ENCODE measurements at places on chromosomes 4 and X. TPM values are rescaled to one million over a fixed set of nuclear protein-coding genes. Genes with fewer than 3 reads are reported as not detected.

GRCh38 chrX:137352101-137352660 is 213.7 kb upstream of the ZIC3 start:
- DNase-seq: no peak

DNA sequence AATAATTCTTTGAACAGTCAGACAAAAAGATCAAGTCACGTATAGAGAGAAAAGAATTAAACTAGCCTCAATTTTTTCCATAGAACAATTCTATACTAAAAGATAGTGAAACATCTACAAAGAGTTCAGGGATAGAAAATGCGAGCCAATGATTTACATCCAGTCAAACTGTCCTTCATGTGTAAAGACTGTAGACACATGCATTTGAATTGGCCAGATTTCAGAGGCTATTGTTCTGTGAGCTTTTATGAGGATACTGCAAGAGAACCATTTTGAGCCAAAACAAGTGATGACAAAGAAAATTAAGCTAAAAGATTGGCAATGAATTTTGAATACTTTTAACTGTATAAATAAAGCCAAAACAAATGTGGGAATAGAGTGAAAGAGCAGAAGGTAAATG is 1230.3 kb downstream of the RPA4 start:
- no peak for DNase-seq

DNA sequence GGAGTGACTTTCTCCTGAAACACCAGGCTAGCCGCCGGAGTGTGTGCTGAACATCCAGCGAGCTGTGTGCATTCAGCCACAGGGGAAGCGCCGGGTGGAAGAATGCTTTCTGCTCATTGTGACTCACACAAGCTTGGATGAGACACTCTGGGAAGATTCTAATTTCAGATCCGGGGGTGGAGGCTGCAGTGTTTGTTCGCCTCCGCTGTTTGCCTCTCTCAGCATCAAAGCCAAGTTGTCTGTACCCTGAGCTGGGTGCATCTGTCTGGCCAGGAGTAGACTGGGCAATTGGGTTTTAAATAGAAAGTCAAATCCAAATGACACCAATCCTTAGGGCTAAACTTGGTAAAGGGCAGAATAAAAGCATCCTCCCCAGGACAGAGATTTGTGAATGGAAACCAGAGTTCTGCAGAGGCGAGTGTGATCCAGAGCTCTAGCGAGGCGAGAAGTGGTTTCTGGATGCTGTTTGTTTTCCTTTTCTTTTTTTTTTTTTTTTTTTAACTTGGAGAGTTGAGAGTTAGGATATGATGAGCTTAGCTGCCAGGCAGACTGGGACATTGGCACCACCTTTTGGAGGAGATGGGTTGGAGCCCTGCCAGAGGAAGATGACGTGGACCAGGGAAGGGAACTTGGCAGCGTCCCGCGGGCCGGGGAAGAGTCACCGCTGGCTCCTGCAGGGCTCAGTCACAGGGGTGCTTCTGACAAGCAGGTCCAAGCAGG is 196.0 kb upstream of the PSAPL1 start:
- no peak for DNase-seq

GRCh38 chr4:19880206-19880605 is 371.5 kb upstream of the SLIT2 start:
- DNase-seq: no peak

- no peak for DNase-seq
Measured at GRCh38 chrX:123185721-123186120, 1.6 kb downstream of the GRIA3 start.

GRCh38 chrX:46576458-46576857 is 2.9 kb downstream of the CHST7 start:
- DNase-seq: no peak

GRCh38 chr4:47391256-47391655 is 72.2 kb downstream of the COMMD8 start:
- DNase-seq: no peak

DNA sequence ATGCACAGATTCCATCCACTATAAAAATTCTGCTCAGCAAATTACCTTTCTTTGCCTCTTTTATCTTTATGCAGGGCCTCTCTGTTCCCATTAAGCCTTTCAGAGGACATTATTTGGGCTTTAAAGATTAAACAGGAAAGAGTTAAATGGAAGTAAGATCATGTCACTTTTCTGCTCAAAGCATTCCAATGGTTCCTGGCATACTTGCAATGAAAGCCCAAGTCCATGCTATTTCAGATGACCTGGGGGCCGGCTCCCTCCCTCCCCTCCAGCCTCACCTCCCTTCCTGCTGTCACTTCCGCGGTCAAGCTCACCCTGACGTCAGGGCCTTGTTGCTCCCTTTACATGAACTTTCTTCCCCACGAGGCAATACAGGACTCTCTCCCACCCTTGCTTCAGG is 125.5 kb downstream of the C4orf51 start:
- DNase-seq: no peak

SRPX2 gene
- 11.4 TPM for polyA plus RNA-seq

- DNase-seq: no peak
Measured at GRCh38 chrX:153409414-153410101, 1.7 kb upstream of the ZFP92 start.

DNA sequence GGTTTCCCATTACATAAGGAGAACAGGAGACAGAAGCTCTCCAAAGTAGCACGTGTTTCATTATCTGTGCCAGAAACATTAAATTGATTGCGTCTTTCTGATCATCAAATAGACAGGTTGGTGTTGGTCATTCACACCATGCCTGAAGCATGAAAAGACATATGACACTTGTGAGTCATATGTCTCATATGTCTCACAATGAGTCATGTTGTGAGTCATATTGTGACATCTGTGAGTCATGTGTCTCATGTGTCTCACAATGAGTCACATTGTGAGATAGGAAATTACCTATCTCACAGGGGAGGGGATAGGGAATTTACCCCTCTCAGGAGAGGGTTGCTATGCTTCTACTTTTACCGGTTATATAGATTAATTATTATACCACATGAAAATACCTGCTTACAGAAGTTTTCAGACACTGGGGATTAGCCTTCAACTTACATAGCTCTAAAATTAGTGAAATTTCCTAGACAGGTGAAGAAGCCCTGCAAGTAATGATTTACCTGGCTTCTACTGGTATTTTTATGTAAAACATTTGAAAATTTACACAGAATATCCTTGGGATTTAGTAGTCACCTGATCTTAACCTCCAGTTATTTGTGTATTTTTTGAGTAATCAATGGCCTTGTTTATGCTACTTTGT is 80.8 kb downstream of the NPFFR2 start:
- no peak for DNase-seq

- DNase-seq: no peak
Measured at GRCh38 chrX:19790829-19791228, 96.6 kb downstream of the SH3KBP1 start.

GRCh38 chrX:43822014-43822413 is 60.2 kb downstream of the MAOB start:
- DNase-seq: no peak

PPEF1 gene
- 1.0 TPM for polyA plus RNA-seq

GRCh38 chr4:28279249-28279648 is 1418.6 kb downstream of the STIM2 start:
- no peak for DNase-seq

GPC4 gene
- polyA plus RNA-seq: 24.0 TPM

GPRIN3 gene
- polyA plus RNA-seq: 7.5 TPM

DNA sequence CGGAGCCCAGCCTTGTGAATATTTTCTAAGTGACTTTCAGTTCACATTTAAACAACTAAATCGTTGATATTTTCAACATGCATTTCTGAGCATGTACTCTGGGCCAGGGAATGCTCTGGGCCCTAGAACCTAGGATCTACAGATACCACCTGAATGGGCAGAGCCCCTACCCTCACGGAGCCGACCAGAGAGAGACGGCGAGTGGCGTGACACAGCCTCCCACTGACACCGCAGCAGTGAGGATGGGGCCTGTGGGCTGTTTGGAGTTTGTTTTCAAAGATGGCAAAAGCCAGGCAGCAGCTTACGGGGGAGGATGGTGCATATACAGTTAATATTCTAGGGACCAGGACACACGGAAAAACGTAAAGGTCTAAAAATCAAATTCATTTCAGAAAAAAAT is 17.7 kb downstream of the NELFA start:
- DNase-seq: no peak

GRCh38 chrX:9943420-9943819 is 23.7 kb upstream of the CLDN34 start:
- no peak for DNase-seq

DNA sequence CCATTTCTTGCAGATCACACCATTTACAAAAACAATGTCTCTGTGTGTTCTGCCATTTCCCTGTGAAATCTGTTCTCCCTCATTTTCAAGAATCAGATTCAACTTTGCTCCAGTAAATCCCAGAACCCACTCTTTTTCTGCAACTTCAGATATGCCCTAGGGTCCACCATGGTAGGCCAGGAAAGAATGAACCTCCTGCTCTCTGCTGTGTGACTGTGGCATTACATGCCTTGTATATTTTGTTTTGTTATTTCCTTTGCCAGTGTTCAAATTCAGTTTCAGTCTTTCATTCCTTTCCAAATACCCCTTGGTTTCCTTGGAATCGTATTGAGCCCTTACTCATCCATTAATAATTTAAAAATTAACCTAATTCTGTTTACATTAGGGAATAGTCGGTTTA is 290.2 kb upstream of the VCX start:
- no peak for DNase-seq

DNA sequence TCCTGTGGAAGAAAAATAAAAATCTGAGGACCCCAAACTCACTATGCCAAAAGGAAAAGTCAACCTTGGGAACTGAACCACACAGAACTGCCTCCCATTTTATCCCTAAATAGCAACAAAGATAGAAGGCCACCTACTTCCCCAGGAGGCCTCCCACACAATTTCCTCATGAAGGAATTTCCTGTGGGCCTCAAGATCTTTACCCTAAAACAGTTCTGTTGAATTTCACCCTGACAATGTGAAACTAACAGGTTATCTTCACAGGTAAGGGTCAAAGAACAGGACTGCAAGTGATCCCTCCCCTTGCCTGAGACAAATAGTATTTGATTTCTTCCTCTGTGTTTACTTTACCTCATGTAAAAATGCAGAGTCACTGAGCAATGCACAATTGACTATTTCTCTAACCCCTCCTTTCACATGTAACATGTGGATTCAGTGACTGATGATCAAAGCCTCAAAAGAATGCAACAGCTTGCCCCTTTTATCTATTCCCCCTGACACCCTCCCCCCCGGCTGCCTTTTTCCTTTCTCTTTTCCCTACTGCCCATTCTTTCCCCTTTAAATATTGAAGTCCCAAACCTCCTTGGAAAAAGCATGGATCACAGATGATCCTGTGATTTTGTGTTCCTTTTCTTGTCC is 33.3 kb downstream of the MEPE start:
- DNase-seq: no peak

DNA sequence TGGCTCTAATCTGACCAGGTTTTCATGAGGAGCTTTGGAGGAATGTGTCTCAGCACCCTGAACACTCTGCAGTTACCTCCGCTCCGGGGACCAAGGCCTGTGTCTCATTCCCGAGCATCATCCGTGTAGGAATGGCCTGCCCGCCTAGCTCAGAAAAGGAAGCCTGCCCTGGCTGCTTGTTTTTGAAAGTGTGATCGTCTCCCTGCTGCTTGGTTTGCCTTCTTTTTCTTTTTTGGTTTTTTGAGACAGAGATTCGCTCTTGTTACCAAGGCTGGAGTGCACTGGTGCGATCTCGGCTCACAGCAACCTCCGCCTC is 73.3 kb downstream of the CRLF2 start:
- no peak for DNase-seq
